CD4-positive, alpha-beta T cell treated with Interleukin-10 for 1 hour (primary cell): ENCODE measurements at places on chromosomes 13 and 19.

DNA sequence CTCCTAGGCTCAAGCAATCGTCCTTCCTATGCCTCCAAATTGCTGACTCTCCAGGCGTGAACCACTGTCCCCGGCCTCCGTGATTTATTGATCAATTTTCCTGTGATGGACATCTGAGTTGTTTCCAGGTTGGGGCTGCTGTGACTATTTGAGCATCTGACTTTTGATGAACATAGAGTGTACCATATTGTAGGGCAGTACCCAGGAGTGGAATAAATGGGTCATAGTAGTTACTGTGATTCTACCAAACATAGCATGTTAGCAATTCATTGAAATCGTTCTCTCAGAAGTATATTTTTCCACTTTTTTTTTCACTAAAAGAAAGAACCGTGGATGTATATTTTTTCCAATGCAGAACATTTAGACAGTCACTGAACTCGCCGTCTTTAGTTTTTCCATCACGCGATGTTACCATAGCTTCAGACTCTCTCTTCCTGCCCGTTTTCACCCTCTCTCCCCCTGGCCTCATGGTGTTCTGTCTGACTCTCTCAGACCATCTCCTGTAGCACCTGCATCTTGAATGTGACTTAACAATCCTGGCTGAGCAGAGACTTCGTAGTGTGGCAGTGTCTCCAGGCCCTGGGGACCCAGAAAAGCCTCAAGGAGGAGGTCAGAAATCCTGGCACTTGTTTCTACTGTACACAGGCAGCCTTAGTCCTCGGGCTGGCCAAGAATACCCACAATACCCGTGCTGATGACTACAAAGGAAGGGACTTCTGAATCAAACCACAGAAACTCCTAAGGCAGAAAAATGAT, 3.2 kb upstream of the RASGRP4 start:
- DNase-seq: no peak

- DNase-seq: no peak
These were observed 207.6 kb downstream of the DACH1 start for GRCh38 chr13:71659404-71659803.

DNA sequence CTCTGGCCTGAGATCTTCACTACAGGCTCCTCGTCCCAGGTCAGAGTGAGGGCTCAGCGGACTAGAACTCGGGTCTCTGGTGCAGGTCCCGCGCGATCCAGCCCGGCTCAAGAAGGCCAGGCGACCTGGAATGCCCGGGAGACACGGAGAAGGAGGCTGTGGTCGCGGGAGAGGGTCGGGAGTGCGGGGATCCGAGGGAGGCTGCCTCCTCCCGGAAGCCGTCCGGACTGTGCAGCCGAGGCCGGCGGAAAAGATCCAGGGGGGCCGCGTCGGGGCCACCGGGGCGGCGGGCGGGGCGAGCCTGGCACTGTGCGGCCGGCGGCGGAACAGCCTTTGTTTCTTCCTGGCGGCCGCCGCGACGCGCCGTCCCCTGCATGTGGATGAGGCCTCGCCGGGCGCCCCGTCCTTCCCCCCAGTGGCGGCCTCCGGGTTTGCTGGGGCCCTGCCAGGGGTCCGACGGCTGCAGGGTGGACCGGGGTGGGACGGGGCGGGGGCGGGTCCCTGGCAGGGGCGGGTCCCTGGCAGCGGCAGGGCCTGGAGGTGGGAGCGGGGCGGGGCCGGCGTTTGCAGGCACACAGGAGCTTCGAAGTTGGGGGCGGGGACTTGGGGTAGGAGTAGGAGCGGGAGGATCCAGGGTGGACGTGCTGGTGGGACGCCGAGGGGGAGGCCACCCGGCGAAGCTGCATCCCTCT, 1.0 kb upstream of the SLC7A10 start:
- peak; percentile 5 for DNase-seq

DNA sequence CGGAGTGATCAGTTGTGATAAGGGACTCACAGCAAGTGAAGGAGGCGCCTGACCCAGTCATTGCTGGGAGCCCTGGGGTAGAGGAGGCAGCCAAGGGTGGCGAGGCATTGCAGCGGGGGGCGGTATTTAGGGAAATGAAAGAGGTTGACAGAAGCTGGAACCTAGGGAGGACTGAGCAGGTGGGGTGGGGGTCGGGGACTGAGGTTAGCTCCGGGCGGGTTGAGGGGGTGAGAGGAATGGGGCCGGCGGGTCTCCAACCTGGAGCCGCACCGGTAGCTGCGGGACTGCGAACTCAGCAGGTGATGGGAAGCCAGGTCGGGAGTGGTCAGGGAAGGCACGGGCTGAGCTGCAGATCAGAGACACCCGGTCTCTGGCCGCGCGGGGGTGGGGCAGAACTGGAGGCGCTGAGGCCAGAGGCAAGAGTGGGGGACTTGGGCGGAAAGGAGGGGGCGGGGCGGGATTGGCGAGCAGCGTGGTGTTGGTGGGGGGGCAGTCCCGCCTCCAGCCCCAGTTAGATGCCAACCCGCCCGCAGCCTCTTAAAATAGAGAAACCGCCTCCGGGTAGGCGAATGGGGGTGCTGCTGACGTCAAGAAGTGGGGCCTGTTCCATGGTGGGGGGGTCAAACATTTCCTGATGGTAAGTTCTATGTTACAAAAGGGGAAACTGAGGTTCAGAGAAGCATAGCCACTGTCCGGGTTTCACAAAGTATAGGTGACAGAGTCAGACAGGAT, 1.5 kb downstream of the MAST3 start:
- DNase-seq: peak; percentile 55

DNA sequence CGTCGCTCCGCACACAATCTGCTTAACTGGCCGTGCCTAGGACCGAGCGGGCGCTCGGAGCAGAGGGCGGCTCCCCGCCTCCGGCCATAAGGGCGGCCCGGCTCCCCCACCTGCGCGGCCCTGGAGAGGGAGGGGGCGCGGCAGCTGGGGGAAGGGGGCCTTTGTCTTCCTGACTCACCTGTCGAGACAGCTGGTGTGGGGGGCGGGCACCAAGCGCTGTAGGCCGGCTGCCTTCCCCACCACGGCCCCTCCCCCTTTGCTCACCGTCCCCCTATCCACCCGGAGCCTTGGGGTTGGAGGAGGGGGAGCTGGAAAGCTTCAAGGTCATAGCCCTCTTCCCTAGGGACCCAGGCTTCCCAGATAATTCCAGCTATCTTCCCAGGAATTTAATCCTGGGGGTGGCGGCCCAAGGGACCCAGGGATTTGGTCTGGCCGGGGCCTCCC, 1.2 kb downstream of the VASP start:
- DNase-seq: peak; percentile 38

DNA sequence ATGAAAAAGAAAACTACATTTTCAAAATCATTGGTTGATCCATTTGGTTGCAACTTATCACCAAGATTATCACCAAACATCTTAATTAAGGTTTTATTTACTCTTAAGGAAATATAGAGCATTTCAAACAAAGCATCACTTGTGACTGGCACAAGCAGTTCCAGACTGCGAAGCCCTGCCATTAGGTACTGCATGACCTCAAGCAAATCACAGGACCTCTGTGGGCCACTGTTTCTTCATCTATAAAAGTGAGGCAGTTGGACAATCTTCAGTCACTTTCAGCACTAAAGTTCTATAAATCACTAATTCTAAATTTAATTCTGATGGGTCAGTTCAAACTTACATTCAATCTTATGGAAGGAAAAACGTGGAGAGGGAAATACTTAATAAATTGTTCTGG, 2.0 kb downstream of the ELF1 start:
- peak; percentile 59 for DNase-seq

GRCh38 chr13:62358646-62358932, 942.9 kb upstream of the PCDH20 start:
- no peak for DNase-seq

- no peak for DNase-seq
These were observed 133.0 kb downstream of the SIPA1L3 start for GRCh38 chr19:38039966-38040365.

GRCh38 chr13:40984668-40985366, 34.3 kb downstream of the ELF1 start:
- peak; percentile 66 for DNase-seq

GRCh38 chr19:29858000-29858596, 46.3 kb downstream of the CCNE1 start:
- peak; percentile 43 for DNase-seq

GRCh38 chr13:70520275-70521036, 412.2 kb upstream of the KLHL1 start:
- no peak for DNase-seq

DNA sequence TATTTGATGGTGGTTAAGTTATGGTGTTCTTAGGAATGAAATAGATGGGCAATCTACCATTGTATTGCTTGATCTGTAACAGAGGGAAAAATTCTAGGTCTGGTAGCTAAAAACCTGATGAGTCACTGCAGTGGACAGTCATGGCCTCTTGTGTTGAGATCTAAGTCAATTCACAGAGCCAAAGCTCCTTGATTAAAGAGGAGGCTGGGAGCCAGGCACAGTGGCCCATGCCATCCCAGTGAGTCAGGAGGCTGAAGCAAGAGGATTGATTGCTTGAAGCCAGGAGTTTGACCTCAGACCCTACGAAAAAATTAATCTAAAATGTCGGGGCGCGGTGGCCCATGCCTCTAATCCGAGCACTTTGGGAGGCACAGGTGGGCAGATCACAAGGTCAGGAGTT, 67.1 kb upstream of the KPNA3 start:
- DNase-seq: no peak

DNA sequence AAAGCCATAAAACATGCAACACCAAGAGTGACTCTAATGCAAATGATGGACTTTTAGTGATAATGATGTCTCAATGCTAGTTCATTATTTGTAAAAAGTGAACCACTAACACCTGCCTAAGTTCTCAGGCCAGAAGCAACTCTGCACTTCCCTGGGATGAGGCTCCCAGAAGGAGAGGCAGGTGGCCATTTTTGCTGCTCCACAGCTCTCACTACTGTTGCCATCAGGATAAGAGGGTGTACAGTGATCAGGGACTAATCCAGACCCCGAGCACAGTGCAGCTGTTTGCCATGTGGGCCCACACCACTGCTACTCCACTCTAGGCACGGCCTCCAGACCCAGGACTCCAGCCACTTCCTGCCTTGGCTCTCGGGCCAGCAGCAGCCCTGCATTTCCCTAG, 828.3 kb upstream of the MIR17HG start:
- no peak for DNase-seq

GRCh38 chr13:51416107-51416506, 36.7 kb downstream of the INTS6 start:
- no peak for DNase-seq

GRCh38 chr13:112442483-112443090, 66.4 kb downstream of the SPACA7 start:
- no peak for DNase-seq

GRCh38 chr13:110468986-110469495, 92.5 kb downstream of the RAB20 start:
- DNase-seq: no peak

DNA sequence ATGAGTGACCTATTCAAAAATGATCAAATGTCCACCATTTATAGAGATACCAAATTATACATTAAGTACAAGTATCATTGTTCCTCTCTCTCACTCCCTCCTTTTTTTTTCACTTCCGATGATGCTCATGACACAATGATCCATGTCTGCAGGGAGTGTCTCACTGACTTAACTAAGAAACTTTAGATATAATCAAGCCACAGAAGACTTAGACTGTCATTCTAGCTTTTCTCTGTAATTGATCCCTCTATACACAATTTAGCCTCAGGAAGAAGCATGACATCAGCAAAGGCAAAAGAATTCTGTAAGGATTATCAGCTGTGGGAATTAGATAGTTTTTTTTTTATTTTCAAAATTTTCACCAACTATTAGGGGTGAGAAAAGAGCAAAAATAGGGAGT, 734.9 kb upstream of the PCDH9 start:
- DNase-seq: no peak

DNA sequence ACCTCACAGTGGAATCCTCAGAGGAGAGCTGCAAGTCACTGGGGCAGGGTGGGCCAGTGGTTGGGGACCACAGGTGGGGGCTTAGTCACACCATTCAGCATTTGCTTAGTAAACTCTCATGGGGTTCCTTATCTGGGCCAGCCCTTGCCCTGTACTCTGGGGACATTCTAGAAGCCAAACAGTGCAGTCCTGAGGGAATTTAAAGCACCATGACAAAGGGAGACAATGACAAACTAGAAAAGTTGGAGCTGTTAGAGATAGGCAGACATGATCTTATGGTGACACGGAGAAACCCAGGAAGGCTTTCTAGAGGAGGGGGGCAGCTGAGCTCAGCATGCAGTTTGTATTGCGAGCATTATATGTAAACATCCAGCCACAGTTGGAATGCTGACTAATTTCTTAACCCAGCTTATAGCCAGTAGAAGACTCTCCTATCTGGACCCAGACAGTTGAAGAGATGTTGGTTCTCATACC, 87.6 kb downstream of the ZNF429 start:
- DNase-seq: no peak

- DNase-seq: no peak
These were observed 372.1 kb downstream of the UQCRFS1 start for GRCh38 chr19:28840891-28841290.

GRCh38 chr13:112962911-112963625, 5.9 kb upstream of the MCF2L start:
- no peak for DNase-seq

DNA sequence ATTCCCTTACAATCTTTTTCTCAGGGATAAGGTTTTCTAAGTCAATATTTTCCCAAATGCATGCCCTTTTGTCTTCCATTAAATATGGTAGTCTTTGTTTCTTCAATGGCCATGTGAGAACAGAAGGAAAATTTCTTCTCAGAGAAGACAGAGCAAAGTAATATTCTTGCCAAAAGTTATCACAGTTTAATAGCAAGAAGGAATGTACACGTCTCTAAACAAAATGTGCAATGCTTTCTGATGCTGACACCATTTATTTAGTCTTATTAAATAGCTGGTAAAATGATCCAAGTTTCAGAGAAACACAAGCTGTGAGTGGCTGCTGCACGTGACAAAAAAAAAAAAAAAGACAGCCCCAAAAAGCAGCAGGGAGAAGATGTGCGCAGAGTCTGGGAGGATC, 542.5 kb downstream of the GPC6 start:
- no peak for DNase-seq

DNA sequence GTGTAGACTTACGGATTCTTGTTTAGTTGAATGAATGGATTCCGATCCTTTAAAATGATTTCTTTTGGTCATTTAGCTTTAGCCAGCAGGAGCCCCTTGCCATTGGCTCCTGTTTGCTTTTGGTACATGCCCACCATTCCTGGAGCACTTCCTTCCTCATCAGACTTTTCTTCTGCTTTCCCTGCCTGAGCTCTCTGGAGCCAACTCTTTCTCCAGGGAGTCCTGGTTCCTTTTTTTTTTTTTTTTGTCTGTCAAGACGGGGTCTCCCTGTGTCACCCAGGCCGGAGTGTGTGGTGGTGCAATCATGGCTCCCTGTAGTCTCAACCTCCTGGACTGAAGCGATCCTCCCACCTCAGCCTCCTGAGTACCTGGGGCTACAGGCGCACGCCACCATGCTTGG, 37.8 kb downstream of the SMARCA4 start:
- no peak for DNase-seq

GRCh38 chr19:36488846-36489117, 579 bp downstream of the ZNF566 start:
- peak; percentile 63 for DNase-seq

- DNase-seq: no peak
These were observed 202.8 kb upstream of the TSC22D1 start for GRCh38 chr13:44778761-44779484.

GRCh38 chr13:49071341-49071937, 95.7 kb downstream of the FNDC3A start:
- DNase-seq: no peak

- DNase-seq: no peak
These were observed 38.1 kb downstream of the PBX4 start for GRCh38 chr19:19580418-19580817.

- DNase-seq: peak; percentile 15
These were observed 2.4 kb downstream of the RAB3D start for GRCh38 chr19:11337080-11337479.

- DNase-seq: no peak
These were observed 16.1 kb upstream of the SDHAF1 start for GRCh38 chr19:35978832-35979365.
